Stimulated activated CD8-positive, alpha-beta memory T cell treated with anti-CD3 and anti-CD28 coated beads, Interleukin-2, amount 100 ng/mL, for 48 hours (primary cell): ENCODE measurements at places on chromosomes 11 and 22.
A peak's percentile ranks its signal among the peaks of the same experiment; 100 is the strongest.

GRCh38 chr11:66230156-66230555, 38.3 kb upstream of the RAB1B start:
- DNase-seq, result no peak

DNA sequence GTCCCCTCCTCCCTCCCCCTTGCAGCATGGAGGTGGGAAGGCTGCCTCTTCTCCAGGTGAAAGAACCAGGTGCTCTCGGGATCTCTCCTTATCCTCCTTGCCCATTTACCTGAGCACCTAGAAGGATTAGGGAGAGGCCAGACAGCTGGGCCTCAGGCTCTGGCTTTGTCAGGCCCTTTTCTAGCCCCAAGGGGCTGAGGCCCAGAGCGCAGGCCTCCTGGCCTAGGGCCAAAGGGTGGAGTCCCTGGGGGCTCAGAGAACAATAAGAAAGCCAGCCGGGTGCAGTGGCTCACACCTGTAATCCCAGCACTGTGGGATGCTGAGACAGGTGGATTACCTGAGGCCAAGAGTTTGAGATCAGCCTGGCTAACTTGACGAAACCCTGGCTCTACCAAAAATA, 5.4 kb upstream of the TTLL1 start:
- DNase-seq, result no peak

- no peak for DNase-seq
Observed at GRCh38 chr11:127693686-127694085, 693.1 kb upstream of the KIRREL3 start.

- no peak for DNase-seq
Observed at GRCh38 chr11:130420478-130421198, 7.8 kb downstream of the ADAMTS8 start.

DNA sequence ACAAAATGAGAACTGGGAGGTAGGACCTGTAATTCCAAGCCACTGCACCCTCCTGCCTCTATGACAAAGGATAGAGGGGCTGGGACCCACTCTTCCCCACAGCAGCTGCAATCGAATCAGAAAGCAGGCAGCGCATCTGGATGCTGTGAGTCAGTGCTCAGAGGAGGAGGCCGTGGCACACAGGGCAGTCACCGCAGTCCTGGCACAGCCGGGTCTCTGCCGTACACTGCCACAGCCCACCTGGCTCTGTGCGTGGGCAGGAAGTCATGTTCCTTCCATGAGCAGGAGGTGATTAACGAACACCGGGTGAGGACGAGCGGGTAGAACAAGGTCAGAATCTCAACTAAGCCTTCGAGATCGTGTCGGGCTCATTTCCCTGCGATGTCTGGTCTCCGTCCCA, 30.2 kb upstream of the PPFIA1 start:
- no peak for DNase-seq

- DNase-seq, result no peak
Observed at GRCh38 chr11:92659793-92660192, 309.7 kb upstream of the MTNR1B start.

DNA sequence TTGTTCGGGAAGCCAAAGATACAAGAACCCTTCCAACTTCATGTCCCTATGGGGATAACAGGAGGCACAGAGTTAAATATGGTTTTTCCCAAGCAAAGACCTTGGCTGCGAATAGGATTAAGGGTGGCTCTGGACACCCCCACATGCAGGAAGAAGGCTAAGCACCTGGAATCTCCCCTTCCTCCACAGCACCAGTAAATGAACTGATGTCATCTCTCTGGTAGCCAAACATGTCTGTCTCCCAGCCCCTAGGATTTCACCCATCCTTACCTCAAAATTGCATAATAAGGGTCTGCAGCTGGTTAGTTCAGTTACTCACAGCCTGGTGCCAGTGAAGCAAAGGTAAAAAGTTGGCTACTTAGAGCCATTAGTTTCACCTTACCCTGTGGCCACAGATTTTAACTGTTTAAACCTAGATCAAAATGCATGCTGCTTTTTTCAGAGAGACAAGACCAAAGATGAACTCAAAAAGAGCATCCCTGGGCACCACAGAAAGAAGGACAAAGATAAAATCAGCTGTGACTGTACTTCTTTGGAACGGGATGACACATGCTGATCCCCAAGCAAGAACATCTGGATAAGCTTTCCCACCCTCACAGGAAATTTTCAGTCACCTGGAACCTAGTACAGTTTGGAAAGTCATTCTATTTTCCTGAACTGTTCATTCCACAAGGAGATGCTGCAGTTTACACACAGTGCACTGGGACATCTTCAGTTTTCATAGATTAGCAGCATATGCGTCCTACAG, 77.2 kb upstream of the AKIP1 start:
- no peak for DNase-seq

DNA sequence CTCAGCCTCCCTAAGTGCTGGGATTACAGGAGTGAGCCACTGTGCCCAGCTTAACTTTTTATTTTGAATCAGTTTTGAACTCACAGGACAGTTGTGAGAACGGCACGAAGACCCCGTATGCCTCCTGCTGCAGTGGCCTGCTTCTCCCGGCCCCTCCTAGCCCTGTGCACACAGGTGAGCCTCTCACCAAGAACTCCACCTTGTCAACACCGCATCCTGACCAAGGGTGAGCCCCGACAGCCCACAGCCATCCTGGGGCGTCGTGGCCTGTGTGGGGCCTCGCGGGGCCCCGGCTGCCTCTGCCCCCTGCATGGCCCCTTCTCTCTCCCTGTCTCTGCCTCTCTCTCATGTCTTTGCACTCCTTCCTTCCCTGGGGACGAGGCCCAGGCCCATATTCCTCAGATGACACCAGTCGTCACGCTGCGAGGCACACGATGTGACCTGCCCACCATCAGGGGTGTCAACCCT, 38.8 kb downstream of the GNB1L start:
- no peak for DNase-seq

DNA sequence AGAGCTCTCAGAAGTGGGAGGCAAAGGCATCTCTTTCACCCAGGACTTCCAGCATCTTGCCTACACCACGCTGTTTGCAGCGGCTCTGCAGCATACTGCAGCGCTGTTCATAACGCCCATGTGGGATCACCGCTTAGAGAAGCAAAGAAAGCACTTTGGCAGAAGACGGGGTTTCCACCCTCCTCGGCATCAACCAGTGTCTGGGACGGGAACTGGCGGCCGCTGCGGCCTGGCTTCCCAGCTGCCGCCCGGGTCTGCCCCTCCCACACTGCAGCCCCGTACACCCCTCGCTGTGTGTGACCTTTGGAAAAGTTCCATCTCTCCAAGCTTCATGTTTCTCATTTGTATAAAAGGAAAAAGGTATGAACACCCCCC, 545 bp upstream of the TIRAP start:
- no peak for DNase-seq

- no peak for DNase-seq
Observed at GRCh38 chr22:20229916-20230775, 38.0 kb downstream of the RTN4R start.

DNA sequence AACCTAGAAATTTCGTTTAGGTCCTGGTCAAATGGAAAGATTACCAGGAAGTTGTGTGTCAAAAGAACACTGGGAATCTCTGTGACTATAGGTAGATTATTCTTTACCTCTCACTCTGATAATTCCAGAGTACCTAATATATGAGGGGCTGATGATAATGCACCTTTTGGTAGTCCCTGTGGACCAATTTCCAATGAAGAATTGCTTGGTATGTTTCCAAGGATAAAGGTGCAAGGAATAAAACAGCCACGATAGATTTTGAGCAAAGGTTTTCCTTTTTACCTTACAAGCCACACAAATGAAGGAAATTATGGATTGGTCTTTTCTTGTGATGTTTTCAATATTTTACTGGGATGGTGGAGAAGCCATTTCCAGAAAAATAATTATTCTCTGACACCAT, at the start of gene OR8H1:
Gene OR8H1 (minus strand): TSS at position 101 of the 400 bp plus-strand sequence. CDS start 1,192 bp downstream, outside the sequence.
- DNase-seq, result no peak

GRCh38 chr22:40757071-40757470, 62.1 kb downstream of the SLC25A17 start:
- no peak for DNase-seq

- DNase-seq, result no peak
Observed at GRCh38 chr22:35353318-35353717, 27.6 kb upstream of the HMOX1 start.

DNA sequence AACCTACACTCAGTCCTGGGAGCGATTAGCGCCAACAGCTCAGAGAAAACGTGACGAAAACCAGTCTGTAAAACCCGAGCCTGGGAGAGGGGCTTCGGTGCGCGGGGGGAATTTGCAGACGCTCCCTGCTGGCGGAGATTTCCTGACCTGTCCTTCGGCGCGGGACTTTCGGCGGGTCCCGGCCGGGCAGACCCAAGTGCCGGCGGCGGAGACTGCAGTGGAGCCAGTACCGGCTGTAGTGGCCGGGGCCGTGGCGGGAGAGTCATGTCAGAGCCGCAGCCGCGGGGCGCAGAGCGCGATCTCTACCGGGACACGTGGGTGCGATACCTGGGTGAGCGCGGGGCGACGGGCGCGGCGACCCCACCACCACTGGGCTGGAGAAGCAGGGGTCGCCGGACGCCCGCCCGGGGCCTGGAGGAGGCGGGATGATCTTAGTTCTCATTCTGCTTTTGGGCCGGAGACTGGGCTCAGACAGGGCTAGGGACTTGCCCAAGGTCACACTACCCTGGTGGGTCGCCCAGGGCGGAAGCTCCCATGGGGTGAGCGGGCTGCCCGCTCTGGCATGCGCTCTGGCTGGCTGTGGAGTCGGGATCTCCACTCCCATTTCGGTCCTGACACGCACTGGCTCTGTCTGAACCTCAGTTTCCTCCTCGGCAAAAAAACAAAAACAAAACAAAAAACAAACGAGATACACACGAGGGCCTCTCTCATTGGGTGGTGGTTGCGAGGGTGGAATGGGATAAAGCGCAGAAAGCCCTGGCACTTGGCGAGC, at the start of gene MTFP1:
Gene MTFP1 (plus strand): TSS at position 153 of the 772 bp plus-strand sequence. CDS start 112 bp downstream, at position 265.
- peak; percentile 37 for DNase-seq

DNA sequence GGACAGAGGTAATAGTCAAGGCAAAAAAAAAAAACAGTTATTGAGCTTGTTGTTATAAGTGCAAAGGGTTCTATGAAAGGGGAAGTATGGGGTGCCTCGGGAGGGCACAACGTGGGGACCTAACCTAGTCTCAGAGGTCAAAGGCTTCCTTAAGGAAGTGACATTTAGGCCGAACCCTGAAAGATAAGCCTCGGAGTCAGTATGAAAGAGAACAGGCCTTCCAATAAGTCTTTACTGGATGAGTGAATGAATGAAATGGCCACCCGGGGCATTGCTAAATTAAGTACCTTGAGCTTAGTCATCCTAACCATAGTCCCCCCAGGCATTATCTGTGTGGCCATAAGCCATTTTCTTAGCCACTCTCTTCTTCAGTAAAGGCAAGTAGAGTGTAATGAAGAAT, 19.7 kb downstream of the FLI1 start:
- no peak for DNase-seq

- DNase-seq, result peak; percentile 11
Observed at GRCh38 chr11:70270877-70271648, 573 bp downstream of the PPFIA1 start.

GRCh38 chr11:63369165-63369970, at the start of gene SLC22A9:
Gene SLC22A9, plus strand, starts transcription at chr11:63369785. Its CDS starts 272 bp downstream, at chr11:63370057.
- no peak for DNase-seq

DNA sequence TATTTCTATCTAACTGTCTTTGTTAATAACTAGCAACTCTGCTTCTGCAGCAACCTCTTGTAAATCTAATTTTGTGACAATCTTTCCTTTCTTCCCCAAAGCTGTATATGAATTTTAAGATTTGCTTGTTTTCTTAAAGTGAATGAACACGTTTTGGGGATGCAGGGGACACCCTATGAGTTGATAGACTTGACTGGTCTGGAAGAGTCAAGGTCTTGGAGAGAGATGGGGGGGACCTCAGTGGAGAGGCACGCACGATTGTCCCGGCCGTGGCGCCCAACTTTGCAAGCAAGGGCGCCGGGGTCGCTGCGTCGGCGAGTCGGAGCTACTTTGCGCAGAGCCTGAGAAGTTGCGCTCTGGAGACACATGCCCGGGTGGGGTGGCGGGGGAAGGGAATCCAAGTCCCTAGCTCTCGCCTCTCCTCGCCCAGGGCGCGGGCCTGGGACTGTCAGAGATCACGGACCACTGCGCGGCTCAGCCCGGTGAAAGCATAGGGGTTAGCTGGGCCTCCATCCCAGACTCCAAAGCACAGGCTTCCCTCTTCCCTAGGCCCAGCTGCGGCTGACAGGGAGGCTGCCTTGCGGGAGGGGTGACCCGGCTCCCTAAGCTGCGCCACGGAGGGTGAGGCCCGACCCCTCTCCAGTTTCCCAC, 854 bp downstream of the ABCC8 start:
- DNase-seq, result no peak

- DNase-seq, result no peak
Observed at GRCh38 chr11:117840881-117841550, 16.5 kb upstream of the FXYD2 start.

DNA sequence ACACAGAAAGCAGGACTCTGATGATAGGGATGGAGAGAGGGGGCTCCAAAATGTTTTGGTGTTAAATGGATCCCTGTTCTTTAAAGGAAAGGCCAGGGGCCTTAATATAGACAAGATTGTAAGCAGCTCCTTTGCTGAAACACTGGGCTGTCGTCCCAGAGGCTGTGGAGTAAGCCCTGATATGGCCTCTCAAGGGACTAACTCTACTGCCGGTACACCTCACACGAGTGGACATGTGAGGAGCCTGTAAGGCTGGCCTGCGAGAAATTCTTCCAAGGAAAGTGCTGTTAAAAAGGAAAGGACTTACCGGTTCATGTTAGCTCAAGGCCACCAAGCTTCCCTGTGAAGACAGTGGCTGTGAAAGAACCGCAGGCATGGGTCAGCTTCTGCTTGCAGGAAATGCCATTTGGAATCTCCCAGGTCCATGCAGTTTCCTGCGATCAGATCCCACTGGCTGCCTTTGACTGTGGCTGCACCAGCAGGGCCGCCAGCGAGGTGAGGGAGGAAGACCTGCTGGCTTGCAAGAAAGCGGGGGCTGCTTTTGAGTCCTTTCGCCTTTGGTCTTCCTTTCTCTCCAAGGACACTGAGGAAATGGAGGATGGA, 106.6 kb downstream of the PRR5L start:
- no peak for DNase-seq

GRCh38 chr11:133266986-133267385, 265.3 kb downstream of the OPCML start:
- no peak for DNase-seq

DNA sequence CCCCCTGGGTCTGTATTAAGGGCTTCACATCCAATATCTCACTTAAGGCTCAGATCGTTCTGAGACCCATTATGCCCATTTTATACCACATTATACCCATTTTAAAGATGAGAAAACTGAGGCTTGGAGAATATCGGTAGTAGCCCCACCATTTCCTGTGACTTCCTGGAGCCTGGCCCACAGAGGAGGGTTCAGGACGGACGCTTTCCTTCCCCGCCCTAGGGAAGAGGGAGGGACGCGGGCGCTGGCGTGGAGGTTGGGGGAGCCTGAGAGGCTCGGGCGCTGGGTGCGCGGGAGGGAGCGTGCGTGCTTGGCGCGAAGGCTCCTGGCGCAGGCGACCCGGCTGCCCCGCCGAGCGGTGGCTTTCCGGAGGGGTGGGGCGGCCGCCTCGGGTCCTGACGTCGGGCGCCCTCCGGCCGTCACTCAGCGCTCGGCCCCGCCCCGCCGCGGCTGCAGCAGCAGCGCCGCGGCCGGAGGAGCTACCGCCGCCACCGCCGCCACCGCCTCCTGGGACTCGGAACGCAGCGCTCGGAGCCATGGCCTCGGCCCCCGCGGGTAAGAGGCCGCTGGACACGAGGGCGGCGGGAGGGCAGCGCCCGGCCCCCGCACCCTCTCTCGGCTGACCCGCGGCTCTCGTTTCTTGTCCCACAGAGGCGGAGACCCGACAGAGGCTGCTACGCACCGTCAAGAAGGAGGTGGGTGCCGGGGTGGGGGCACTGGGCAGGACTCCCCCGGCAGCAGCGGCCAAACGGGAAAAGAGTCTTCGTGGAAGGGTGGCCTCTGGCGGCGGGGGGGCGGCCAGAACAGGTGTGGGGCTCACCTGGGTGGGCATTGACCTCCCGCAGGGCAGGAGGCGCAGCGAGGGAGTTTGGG, at the start of gene SGSM1:
Gene SGSM1 (plus strand): TSS at position 422 of the 873 bp plus-strand sequence. CDS start 115 bp downstream, at position 537.
- DNase-seq, result peak; percentile 70

GRCh38 chr11:85694385-85694980, 8.5 kb upstream of the CCDC89 start:
- no peak for DNase-seq
